Inflammatory macrophage treated with lipopolysaccharide for 1 hour (primary cell): ENCODE measurements at places on chromosomes 6 and 20.
A peak's percentile ranks its signal among the peaks of the same experiment; 100 is the strongest.

DNA sequence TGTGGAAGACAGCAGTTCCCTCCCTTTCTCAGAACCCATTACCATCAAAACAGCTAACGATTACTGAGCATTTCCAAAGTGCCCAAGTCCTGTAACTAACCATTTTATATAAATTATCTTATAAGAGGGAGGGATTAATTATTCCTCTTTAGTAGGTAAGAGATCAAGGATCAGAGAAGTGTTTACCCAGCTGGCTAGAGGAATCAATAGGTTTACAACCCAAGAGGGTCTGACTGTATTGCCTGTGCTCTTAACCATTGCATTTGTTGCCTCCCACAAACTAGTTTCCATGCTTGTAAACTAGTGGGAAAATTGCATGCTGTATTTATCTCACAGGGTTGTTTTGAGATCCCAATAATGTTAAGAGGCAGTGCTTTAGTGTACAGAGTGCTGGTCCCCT is 3.7 kb upstream of the DBNDD2 start:
- DNase-seq: no peak

- no peak for DNase-seq
These were observed 1.7 kb upstream of the TMEM74B start for GRCh38 chr20:1186367-1186991.

- DNase-seq: peak; percentile 78
These were observed 90.0 kb upstream of the ARID1B start for GRCh38 chr6:156686995-156687788.

DNA sequence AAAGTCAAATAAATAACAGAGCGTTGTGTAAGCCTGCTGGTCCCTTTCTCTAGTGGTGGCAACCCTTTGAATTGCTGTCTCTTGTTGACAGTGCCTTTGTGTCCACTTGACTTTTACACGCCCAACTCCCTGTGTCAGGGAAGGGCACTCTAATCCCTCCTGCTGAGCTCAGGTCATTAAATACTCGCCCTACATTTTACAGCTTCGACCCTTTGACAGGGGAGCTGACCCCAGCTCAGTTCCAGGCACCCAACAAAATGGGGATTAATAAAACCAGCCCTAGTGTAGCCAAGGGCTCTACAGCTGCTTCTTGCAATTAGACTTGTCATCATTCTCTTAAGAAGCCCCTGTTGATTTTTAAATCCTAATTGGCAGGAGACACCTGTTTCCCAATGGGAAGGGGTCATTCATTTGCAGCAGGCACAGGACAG is 308.2 kb downstream of the EYA4 start:
- DNase-seq: no peak

- DNase-seq: no peak
These were observed 59.2 kb downstream of the ANKRD6 start for GRCh38 chr6:89492025-89492640.

- no peak for DNase-seq
These were observed 93.7 kb upstream of the PMEPA1 start for GRCh38 chr20:57803508-57804005.

DNA sequence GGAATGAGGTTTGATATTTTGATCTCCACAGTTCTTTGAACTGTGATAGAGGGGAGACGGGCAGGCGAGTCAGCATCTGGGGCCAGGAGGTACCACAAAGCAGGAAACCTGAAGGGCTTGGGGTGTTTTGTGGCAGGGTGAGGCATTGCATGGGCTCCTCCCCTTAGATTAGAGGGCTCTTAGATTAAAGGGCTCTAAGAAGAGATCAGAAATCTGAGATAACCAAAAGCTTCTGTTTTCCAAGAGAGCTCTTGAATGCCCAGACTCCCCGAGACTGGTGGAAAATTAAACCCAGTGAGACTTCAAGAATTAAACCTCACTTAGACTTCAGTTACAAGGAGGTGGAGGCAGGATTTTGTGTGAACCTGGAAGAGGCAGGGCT is 2.4 kb upstream of the GPX5 start:
- no peak for DNase-seq

- DNase-seq: no peak
These were observed 987.7 kb downstream of the GRIK2 start for GRCh38 chr6:102381203-102381602.

DNA sequence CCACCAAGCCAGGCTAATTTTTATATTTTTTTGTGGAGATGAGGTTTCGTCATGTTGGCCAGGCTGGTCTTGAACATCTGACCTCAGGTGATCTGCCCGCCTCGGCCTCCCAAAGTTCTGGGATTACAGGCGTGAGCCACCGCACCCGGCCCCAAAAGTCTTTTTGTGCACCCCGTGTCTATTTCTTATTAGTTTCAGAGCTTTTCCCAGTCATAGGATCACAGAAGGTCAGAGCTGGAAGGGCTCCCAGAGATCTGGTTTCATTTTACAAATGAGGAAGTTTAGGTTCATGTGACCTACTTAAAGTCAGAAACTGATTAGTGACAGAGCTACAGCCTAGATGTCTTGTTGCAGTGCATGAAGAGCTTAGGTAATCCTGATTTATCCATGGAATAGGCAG is 1.6 kb upstream of the OGFRL1 start:
- peak; percentile 87 for DNase-seq

GRCh38 chr6:82360552-82360951 is 3.1 kb upstream of the TPBG start:
- no peak for DNase-seq

DNA sequence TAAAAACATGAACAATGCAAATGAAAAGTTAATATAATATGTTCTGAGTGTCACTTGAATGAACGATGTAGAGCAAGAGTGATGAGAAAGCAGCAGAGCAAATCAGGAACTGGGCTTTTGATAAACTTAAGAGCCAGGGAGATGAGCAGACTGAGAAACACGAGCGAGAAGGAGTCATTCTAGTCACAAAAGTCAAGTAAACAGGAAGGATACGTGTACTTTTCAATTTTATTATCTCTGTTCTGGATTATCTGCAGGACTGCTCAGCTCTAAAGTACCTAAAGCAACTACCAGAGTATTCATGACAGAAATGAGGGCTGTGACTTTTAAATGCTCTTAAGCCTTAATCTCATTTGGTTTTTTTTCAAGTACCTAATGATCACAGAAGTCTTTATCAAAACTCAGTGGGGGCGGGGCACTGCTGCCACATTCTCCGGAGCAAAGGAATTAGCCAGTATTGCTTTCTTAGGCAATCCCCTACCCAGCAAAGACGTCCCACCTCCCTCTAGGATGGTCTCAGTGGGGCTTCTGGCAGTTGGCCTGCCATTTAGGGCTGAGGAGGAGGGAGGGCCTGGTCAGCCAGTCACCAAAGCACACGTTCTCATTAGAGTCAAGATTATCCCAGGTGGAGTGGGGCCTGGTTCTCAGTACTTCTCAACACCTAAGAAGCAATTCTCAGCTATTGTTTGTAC is 8.6 kb downstream of the MAN1A1 start:
- DNase-seq: no peak

- DNase-seq: no peak
These were observed 28.0 kb downstream of the ARFGEF2 start for GRCh38 chr20:48949304-48950170.

GRCh38 chr20:3405696-3406358 is 1.6 kb downstream of the DNAAF9 start:
- no peak for DNase-seq

- peak; percentile 34 for DNase-seq
These were observed 1.3 kb upstream of the ENPP4 start for GRCh38 chr6:46128476-46128875.

- no peak for DNase-seq
These were observed 749.5 kb downstream of the KIF16B start for GRCh38 chr20:15823718-15824117.

DNA sequence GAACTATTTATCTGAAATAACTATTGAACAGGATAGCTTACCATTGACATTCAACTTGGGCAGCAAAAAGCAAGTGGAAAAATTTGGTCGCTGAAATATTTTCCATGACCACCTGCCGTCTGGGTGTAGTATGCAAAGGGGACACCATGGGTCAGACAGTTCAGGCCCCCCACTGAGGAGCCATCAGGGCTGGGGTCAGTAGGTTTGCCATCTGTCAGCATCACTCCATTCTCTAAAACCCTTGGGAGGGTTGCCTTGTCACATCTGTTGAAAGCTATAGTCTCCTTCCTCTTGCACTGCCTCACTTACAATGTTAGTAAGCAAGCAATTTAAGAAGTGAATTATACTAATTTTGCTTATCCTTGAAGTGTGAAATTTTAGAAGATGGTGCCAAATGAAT is 44.9 kb downstream of the NRN1 start:
- no peak for DNase-seq

DNA sequence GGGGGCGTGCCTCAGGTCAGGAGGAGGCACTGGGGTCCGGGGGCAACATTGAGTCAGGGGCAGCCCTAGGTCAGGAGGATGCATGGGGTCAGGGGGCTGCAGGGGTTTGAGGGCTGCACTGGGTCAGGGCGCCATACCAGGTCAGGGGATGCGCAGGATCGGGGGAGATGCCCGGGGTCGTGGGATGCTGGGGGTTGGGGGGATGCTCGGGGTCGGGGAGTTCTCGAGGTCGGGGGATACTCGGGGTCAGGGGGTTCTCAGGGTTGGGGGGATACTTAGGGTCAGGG is 727 bp upstream of the EXOC2 start:
- DNase-seq: no peak

DNA sequence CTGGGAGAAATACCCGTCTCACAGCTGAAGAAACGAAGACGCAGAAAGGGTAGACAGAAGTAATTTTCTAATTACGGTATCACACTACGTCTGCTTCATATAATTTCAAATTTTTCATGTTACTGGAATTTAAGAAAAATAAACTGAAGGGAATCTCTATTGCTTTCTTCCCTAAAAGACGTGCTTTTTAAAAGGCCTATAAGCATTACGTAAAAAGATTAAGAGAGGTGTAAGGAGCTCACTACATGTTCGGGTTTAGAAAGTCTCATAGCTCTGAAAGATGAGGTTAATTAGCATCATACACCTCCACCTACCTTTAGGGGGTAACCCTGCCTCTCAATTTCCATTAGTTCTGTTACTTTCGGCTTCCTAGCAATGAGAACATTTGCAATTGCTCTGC is 787 bp upstream of the PLAGL1 start:
- no peak for DNase-seq

DNA sequence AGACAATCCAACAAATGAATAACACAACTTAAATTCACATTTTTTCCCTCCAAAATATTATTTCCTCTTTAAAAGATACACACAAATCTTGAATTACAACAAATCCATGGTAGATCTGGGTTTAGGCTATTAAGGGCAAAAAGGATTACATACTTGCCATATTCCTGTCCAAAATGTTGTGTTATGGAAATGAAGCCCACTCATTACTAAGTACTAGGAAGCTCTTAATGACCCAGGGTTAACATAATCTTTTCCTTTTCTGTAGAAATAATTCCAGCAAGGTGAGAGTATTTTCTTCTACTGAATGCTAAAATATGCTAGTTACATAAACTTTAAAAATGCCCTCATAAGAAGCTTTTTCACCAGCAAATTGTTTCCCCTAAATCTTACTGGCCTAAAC is 1.6 kb downstream of the SHPRH start:
- DNase-seq: no peak

DNA sequence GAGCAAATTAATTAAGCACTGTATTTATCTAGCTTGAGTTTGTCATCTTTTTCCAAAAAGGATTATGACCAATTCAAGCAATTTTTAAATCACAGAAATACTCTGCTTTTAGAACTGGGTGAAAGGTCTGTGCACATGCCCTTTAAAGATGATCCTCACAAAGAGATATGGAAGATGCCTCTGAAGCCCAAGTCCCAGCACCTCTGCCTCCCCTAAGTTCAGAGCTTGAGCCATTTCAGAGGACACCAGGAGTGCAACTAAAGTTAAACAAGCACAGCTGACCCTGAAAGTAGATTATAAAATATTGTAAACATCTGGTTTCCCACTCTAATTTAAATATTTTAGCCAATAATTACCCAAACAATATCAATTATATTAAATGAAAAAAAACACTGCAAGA is 139.5 kb upstream of the BEND6 start:
- no peak for DNase-seq

GRCh38 chr20:38223743-38224100 is 36.8 kb downstream of the KIAA1755 start:
- DNase-seq: no peak

- DNase-seq: peak; percentile 24
These were observed at the start of gene RAB44 for GRCh38 chr6:36697481-36697903. TSS of gene RAB44 (plus strand) at chr6:36697826. CDS start at chr6:36704236, 6,410 bp downstream.

- DNase-seq: no peak
These were observed 196.9 kb downstream of the LRFN2 start for GRCh38 chr6:40390144-40390800.

DNA sequence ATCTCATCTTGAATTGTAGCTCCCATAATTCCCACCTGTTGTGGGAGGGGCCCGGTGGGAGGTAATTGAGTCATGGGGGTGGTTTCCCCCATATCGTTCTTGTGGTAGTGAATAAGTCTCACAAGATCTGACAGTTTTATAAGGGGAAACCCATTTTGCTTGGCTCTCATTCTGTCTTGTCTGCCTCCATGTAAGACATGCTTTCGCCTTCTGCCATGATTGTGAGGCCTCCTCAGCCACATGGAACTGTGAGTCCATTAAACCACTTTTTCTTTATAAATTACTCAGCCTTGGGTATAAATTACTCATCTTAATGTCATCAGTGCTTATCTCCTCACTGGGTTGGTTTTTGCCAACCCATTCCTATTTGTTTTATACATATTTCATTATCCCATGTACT is 142.0 kb upstream of the GMDS start:
- DNase-seq: no peak

DNA sequence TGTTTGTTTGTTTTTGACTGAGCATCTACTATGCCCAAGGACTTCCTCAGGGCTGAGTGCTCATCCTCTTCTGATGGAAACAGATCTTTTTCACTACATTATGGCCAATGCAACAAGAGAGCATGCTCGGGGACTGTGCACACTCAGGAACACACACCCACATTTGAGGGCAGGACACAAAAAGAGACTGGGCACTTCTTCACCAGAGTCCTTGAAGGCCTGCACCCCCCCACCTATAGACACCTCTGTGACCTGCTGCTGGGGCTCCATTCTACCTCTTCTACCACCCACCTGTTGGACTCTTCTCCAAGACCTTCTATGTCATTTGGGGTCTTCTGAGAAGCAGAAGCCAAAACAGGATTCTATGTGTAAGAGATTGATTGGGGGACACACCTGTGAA is 9.2 kb upstream of the MAFB start:
- DNase-seq: no peak

DNA sequence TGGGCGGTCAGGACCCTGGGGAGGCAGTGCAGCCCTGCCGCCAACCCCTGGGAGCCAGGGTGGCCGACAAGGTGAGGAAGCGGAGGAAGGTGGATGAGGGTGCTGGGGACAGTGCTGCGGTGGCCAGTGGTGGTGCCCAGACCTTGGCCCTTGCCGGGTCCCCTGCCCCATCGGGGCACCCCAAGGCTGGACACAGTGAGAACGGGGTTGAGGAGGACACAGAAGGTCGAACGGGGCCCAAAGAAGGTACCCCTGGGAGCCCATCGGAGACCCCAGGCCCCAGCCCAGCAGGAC is 4.0 kb upstream of the COL9A3 start:
- DNase-seq: no peak

- DNase-seq: no peak
These were observed 126.0 kb downstream of the CD83 start for GRCh38 chr6:14243597-14243996.

GRCh38 chr20:50843331-50844276 is 48.7 kb downstream of the BCAS4 start:
- DNase-seq: no peak

- DNase-seq: no peak
These were observed 1233.0 kb upstream of the EYS start for GRCh38 chr6:66940003-66940402.

GRCh38 chr6:169723200-169723909 is 945 bp downstream of the PHF10 start:
- DNase-seq: peak; percentile 28
